ENCODE measurements at places on chromosomes 1 and 21.
A peak's percentile ranks its signal among the peaks of the same experiment; 100 is the strongest.

GRCh38 chr21:45262616-45263015, 25.1 kb downstream of the POFUT2 start:
- DNase-seq: no peak

GRCh38 chr1:219518168-219518906, 94.6 kb downstream of the ZC3H11B start:
- no peak for DNase-seq

DNA sequence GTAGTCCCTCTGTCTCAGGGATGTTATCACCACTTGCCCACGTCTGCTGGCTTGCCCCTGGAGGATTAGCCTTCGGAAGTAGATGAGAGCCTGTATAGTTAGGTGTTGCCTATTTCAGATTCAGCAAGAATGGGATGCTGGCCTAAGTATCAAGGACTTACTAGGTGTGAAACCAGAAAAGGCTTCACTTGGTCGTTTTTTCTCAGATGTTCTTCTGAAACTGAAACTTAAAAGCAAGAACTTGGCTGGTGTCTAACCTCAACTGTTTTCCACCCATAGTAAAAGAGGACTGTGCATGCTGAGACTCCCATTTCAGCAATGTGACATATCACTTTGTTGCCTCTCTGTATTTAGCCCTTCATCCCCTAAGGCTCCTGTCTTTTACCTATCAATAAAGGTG, 67.0 kb upstream of the LRRC53 start:
- peak; percentile 1 for DNase-seq

- DNase-seq: peak; percentile 74
Observed at GRCh38 chr1:225911191-225912130, 12.6 kb downstream of the PYCR2 start.

DNA sequence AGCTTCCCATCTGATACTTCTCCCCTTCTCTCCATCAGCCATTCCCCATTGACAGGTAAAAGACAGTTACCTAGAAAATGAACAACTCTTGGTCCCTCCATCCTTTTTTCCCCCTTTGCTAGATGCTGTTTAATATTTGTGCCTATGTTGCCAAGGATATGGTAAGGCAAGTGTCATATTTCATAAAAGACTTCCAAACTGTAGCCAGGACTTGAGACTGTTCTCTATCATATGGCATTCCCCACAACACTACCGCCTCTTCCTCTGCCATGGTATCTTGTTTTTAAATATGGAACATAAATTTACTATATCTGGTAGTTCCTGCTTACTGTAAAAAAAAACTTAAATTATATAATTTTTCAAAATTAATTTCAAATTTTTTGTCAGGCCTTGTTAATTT, 97.2 kb downstream of the PHTF1 start:
- no peak for DNase-seq

GRCh38 chr1:209483691-209484090, 99.8 kb upstream of the CAMK1G start:
- DNase-seq: no peak

DNA sequence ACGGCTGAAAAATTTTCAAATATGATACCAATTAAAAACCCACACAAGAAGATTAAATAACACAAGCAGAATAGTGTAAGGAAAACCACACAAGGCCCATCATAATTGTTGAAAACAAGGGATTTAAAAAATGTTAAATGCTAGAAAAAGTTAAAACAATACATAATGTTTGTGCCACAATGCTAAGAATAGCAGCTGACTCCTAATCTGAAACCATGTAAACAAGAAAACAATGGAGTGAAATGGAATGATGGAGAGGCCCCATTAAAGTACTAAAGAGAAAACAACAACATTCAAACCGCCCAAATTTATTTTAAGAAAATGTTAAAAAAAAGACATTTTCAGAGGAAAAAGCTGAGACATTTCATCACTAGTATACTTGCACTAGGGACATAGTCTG, 663.6 kb upstream of the NCAM2 start:
- no peak for DNase-seq

DNA sequence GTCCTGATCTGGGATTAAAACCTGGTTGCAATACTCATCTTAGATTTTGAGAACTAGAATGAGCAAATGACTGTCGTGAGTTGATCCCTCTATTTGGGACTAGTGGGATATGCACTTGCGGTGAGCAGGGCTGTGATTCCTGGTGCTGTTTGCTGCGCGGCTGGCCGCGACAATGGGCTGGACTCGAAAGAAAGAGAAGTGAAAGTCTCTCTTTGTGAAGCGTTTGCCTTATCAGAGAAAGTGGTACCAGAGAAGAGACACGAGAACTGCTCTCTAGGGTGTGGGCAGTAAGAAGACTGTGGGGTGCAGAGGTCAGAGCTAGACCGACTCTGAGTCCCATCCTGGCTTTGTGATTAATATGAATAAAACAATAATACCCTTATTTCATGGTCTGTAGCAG, 8.6 kb downstream of the ST6GALNAC3 start:
- no peak for DNase-seq

- DNase-seq: no peak
Observed at GRCh38 chr1:104795931-104796330, 1046.2 kb downstream of the AMY1C start.

DNA sequence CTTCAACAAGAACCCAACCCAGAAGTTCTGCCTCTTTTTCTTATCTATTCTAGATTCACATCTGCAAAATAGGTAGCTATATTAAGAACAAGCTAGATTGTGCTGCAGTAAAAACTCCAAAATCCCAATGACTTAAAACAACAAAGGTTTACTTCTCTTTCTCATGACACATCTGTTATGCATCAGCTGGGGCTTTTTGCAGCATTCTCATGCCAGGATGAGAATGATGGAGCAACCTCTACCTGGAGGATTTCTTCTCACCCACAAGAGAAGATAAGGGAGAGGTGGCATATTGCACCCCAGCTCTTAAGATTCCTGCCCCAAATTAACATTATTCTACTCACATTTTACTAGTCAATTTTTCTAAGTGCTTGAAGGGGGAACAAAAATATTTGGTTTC, 152.3 kb upstream of the SPAG17 start:
- DNase-seq: no peak

DNA sequence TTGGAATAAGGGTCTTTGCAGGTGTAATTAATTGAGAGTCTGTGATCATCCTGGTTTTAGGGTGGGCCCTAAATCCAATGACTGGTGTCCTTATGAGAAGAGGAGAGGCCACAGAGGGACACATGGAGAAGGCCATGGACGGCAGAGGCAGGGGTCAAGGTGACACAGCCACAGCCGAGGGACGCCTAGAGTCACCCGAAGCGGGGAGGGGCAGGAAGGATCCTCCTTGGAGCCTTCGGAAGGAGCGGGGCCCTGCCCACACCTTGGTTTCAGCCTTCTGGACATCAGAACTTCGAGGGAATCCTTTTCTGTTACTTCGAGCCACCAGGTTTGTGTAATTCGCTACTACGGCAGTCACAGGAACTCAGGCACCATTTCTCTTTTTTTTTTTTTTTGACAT, 31.1 kb downstream of the RRP1 start:
- no peak for DNase-seq

GRCh38 chr1:43277116-43277876, 7.5 kb downstream of the TMEM125 start:
- DNase-seq: no peak

DNA sequence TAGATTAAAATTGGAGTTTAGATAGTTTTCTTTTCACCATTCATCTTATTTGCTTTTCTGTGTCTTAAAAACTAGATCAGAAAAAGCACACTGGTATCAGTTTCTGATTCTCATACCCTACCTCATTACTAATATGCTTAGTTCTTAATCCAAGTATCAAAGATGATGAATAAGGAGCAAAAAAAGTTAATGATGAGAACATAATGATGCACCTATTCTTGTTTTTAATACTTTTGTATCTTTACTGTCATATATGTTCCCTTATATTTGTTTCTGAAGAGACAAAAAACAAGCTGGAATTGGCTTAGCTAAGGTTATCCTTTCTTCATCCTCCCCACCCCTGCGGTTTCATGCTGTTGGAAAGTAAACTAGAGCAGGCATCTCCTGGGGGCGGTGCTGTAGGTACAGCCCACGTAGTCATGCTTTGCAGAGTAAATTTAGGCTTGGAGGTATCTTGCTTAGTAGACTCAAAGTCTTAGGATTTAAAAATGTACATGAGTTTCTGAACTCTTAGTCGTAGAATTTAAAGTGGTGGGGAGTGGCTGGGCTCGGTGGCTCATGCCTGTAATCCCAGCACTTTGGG, 16.4 kb downstream of the CNIH4 start:
- no peak for DNase-seq

DNA sequence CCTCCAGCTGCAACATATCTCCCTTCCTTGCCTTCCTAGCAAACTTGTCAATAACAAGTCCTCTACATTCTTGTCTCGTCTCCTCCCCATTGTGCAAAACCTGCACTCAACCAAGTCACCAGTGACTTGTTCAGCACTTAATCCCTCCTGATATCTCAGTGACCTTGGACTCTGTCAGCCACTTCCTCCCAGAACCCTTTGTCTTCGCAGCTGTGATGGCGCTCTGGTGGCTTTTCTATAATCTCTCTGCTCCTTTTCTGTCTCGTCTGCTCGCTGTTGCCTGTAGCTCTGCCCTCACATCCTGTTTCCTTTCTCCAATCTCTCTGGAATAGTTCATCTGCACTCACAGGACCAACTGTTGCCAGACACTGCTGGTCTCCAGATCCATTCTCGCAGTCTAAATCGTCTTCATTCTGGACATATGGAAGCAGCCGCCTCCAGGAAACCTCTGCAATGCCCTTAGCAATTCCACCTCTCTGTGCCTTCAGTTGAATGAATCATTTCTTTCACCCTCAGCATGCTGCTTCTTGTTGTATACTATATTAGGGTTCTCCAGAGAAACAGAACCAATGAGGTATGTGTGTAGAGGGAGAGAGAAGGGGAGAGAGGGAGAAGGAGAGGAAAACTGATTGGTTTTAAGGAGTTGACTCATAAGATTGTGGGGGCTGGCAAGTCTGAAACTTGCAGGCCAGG, 17.4 kb upstream of the IFNAR2 start:
- no peak for DNase-seq

- peak; percentile 39 for DNase-seq
Observed at GRCh38 chr1:43853161-43853921, 80.3 kb upstream of the ARTN start.

DNA sequence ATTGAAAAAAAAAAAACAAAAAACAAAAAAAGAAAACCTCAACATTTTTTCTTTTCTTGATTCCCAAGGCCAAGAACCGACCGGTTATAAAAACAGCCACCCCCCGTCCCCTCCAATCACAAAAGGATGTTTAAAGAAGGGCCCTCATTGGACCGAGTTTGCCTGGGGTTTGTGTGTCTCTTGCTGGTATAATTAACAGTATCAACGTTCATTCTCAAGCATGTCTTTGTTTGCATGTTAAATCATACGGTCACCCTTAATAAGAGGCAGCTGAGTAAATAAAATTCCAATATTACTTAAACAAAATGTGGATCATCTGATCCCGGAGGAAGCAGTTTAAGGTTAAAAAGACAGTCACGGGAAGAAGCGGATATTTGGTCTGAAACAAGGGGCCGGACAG, 201.1 kb downstream of the PRDM2 start:
- DNase-seq: no peak

DNA sequence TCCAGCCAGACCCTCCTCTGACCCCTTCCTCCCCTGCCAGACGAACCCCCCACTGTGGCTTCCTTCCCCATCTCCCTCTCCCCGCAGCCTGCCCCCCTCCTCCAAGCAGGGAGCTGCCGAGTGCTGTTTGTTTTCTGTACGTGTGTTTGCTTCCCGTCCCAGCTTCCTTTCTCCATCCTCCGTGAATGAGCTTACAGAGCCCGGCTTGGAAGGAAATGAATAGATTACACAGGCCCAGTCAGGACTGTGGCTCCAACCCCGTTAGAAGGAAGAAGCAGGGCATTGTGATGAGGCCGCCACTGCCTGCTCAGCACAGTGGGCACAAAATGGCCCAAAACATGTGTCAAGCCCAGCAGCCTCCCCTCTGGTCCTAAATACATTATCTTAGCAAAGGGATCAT, 123.2 kb downstream of the IGSF21 start:
- DNase-seq: no peak

- DNase-seq: no peak
Observed at GRCh38 chr1:168972225-168972624, 134.3 kb upstream of the ATP1B1 start.

- DNase-seq: no peak
Observed at GRCh38 chr21:16476056-16476825, 746.5 kb downstream of the USP25 start.

DNA sequence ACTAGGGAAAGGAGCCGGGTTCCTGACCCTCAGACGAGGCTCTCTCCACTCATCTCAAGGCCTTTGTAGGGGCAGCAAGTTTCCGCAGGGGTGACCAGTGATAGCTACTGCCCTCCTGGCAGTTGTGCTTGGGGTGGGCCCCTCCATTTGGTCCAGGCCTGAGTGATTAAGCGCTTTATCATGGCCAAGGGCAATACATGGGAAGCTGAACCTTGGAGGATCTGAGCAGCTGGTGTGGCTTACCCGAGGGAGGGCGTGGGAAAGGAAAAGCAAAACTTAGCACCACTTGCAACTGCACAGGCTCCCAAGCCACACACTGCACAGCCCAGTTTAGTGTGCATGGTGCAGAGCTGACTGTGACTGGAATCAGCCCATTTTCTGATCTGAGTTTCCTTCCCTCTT, 47.8 kb downstream of the GADD45A start:
- DNase-seq: no peak

DNA sequence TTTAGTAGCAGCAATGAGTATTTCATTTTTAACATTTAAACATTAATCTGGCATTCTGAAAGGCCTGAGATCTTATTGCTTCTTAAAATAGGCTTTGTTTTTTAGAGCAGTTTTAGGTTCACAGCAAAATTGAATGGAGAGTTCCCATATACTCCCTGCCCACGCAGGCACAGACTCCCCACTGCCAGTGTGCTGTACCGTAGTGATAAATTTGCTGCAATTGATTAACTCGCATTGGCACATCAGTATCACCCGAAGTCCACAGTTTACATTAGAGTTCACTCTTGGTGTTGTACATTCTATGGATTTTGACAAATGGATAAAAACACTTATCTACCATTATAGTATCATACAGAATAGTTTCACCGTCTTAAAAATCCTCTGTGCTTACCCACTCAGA, 71.8 kb upstream of the ERRFI1 start:
- no peak for DNase-seq

- no peak for DNase-seq
Observed at GRCh38 chr1:96815914-96816313, 94.3 kb downstream of the PTBP2 start.

GRCh38 chr1:155424091-155424490, 103.4 kb downstream of the RUSC1 start:
- DNase-seq: no peak

DNA sequence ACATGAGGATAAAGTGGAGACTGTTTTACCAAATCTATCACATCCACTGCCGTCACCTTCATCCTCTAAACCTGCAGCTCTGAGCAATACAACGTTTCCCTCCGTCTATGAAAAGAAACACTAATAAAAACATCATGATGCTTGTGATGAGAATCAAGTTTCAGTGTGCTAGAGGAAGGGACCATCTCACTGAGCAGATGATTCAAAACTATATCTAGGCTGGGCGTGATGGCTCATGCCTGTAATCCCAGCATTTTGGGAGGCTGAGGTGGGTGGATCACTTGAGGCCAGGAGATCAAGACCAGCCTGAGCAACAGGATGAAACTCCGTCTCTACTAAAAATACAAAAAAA, 14.7 kb upstream of the MYOM3 start:
- no peak for DNase-seq

All from CD4-positive, alpha-beta T cell treated with Interleukin-12 subunit alpha and Interleukin-12 subunit beta, for 1 hour (primary cell).